ENCODE measurements at places on chromosomes 6 and 20.
A peak's percentile ranks its signal among the peaks of the same experiment; 100 is the strongest.

DNA sequence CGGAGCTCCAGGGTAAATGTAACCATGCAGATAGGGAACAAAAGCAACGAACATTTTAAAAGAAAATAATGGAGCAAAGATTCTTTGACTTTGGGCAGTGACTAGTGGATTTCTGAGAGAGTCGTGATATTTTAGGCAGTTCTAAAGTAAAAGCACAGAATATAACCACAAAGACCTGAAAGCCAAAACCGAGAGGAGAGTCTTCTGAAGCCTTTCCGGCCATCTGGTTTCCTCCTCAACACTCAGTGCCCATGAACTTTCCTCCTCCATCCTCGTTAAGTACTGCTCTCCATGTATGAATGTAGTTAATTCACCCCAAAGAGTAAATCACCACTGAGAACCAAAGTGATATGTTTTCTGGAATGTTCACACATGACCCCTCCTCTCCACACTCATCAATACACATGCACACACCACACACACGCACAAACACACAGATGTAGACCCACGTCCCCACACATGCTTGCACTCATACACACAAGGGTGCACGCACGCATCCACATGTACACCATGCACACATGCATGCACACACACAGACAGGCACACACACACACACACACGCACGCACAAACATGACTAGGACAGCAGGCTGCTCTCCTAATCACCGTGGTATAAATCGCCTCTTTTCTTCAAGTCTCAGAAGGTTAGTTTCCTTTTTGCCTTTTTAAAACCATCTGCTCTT lies 109.5 kb downstream of the MYLK4 start:
- H3K27me3 ChIP-seq = no peaks in the 10 kb centered on the region
- H3K4me3 ChIP-seq = no peak overlapping the region
- no peaks in the 10 kb centered on the region for H3K4me1 ChIP-seq
- no peaks in the 10 kb centered on the region for H3K36me3 ChIP-seq
- no peak overlapping the region for H3K27ac ChIP-seq

DNA sequence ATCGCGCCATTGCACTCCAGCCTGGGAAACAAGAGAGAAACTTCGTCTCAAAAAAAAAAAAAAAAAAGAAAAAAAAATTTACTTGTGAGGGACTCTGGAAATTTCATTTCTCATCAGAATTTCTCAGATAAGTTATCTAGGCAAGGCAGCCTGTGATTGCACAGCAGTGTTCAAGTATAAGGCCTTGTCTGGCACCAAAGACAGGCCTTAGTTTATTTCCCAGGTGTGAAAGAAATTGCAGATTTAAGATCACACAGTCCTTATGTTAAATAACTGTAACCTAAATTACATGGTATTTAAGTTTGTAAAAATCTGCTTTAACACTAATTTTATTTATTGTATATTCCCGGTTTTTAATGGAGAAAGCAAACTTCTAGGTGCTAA lies 34.8 kb downstream of the HFE start:
- no peak for DNase-seq
- H3K4me1 ChIP-seq = peaks cover 9% of the 10 kb centered on the region
- no peak overlapping the region for H3K4me3 ChIP-seq
- H3K27ac ChIP-seq = peak overlapping the region; percentile 87

DNA sequence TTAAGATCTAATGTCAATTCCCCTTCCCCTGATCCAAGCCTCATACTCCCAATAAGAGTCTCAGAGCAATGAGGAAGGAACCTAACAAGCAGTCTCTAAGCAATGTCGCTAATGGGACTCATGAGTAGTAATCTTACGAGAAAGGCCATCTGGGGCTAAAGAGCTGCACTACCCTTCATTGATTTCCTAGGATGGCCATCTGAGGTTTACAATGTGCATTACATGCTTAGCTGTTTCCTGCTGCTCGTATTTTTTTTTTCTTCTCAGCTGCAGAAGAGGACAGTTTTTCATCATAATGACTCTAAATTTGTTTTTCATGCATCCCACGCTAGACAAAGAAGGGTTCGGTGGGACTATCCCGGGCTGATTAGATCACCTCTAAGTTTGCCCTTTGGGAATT lies 119.3 kb downstream of the LPA start:
- no peaks in the 10 kb centered on the region for H3K36me3 ChIP-seq
- no peak overlapping the region for H3K27ac ChIP-seq
- no peak for DNase-seq
- H3K4me1 ChIP-seq = no peaks in the 10 kb centered on the region

DNA sequence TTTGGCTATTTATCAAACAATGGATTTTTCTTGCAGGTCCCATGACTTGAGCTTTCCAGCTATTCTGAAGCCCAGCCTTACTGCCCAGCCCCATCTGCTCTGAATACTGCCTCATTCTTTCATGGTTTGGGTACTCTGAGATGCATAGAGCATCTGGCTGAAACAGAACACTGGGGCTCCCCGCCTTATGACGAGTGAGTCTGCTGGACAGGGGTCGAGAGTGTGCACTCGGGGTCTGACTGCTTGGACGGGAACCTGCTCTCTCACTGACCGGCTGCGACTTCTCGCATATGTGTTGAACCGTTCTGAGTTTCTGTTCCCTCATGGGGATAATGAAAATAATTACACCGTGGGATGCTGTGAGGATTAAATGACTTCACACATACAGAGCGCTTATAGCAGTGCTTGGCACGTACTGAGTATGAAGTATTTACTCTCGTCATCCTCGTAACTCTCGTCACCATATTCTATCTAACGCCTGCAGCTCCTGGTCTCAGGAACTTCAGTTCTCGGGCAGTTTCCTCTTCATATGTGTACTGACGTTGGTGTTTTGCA lies 59.5 kb upstream of the MPC1 start:
- peaks cover 6% of the 10 kb centered on the region for H3K4me1 ChIP-seq
- H3K4me3 ChIP-seq = no peak overlapping the region
- H3K27me3 ChIP-seq = no peaks in the 10 kb centered on the region
- no peaks in the 10 kb centered on the region for H3K36me3 ChIP-seq
- DNase-seq = no peak
